Stimulated activated CD8-positive, alpha-beta memory T cell treated with anti-CD3 and anti-CD28 coated beads, Interleukin-4, amount 100 ng/mL, for 24 hours (primary cell): ENCODE measurements at places on chromosomes 7 and 10.

- DNase-seq = no peak
Measured at GRCh38 chr10:77492368-77492994, 145.1 kb downstream of the KCNMA1 start.

GRCh38 chr10:112375721-112376395, 1.9 kb downstream of the ACSL5 start:
- no peak for DNase-seq

GRCh38 chr10:124997771-124998623, 56.1 kb downstream of the ZRANB1 start:
- DNase-seq = no peak

DNA sequence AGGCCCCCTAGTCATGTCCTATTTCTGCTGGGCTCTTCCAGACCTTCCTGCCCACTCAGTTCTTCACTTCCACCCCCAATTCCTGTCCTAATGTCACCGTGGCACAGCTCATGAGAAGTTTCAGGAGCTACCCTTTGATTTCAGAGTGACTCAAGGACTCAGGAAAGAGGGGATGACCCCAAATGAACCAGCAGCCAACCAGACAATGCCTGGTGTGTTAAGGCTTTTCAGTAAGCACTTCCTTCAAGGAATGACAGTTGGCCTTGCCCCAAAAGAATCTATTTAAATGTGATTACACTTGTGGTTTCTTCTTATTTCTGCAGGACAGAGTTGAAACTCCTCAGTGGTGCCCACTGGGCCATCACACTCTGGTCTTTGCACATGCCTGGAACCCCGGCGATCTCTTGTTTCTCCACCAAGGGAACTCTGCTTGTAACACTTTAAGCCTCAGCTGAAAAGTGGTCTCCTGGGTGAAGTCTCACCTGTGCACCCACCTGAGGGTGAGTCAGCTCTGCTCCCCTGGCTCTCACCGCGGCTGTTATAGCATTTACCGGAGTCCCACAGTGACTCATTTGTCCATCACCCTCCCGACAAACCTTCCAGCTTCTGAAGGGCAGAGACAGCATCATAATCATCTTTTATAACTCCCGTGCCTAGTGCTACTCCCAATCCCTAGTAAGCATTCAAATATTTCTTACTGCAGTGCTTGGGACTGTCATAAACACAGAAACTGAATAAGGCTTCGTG, 123.0 kb upstream of the SVIL start:
- no peak for DNase-seq

DNA sequence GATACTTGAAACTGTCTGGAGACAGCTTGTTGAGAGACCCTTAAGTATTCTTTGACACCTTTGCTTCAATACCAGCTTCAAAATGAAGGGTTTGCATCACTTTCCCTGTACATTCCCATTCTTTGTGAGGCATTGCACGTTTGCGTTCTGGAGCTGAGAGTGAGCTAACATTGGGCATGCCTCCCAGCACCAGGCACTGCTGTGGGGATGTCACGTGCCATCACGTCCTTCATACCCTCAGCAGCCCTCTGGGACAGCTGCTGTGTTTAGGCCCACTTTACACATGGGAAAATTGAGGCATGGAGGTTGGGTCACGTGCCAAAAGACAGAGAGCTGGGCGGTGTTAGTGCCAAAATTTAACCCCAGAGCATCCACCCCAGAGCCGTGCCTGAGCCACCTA, 66.2 kb upstream of the INSYN2A start:
- no peak for DNase-seq

GRCh38 chr10:131575877-131576276, 264.4 kb upstream of the TCERG1L start:
- DNase-seq = no peak

- no peak for DNase-seq
Measured at GRCh38 chr7:8514781-8515519, 81.5 kb downstream of the NXPH1 start.

- no peak for DNase-seq
Measured at GRCh38 chr10:52633266-52633665, 139.3 kb downstream of the MBL2 start.

- no peak for DNase-seq
Measured at GRCh38 chr7:1045069-1046063, 1.0 kb downstream of the GPR146 start.

DNA sequence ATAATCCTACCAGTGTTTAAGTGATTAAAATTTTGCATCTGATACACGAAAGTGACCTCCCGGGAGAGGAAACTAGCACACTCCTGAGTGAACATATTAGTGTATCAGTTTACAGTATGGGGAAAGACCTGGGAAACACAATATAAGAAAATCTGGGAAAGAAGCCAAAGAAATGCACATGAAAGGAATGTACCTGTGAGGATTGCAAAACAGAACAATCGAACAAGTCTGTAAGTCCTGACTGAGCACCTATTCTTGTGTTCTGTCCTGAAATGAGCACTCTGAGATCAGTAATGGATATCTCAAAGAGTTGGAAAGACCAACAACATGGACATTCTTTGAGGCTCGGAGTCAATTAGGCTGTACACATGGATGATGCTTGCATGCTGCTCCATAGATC, 554.7 kb downstream of the SORCS3 start:
- DNase-seq = no peak

DNA sequence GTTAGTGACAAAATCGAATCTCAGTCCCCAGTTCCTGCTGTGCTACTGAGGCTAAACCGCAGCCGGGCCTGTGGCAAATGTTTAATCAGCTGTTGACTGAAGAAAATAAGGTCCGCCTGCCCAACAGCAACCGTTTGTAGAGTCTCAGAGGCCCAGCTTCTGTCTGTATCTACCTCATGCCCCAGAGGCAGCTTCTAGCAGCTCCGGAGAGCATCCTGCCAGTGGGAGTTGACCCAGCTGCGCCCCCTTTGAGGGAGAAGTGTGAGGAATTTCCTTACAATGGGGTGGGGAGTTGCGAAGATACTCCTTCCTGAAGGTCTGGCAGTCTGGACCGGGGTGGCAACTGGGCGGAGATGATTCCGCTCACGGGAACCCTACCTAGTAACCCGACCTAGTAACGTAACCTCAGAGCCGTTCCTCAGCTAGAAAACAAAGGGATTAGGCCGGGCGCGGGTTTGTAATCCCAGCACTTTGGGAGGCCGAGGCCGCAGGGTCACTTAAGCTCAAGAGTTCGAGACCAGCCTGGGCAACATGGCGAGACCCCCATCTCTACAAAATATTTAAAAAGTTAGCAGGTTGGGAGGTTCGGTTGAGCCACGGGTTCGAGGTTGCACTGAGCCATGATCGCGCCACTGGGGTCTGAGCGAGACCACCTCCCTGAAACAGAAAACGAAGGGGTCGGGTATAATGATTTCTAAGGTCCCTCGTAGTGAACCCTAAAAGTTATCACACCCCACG, 846 bp upstream of the ZNF775 start:
- no peak for DNase-seq

DNA sequence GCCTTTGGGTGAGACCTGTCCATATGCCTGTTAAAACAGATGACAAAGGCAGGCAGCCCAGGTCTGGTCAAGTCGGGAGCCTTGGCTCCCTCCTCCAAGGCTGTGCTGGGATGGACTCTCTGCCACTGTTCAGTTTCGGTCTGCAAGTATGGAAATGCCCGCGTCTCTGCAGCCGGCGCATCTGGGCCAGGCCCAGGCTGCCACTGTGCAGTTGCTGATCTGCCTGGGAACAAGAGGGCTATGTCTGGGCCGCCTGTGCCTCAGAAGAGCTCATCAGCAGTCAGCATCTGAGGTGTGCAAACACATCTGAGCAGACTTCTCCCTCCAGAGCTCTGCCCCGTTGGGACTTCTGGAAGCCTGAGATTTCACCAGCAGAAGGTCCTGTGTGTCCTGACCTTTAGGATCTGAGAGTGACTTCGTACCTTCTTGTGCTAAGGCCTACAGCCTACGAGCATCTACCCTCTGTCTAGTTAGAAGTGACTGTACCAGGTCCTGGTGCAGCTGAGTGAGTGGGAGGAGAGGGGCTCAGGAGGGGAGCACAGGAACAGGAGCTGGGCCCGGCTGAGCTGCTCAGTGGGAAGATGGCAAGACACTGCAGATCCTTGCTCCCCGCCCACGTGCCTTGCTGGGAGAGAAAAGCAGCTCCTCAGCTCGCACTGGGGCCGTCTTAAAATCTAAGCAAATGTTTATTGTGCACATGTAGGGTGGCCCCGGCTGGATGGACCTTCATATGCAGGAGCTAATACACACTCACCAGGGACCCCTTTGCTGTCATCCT, 50.9 kb downstream of the DOCK1 start:
- DNase-seq = no peak

DNA sequence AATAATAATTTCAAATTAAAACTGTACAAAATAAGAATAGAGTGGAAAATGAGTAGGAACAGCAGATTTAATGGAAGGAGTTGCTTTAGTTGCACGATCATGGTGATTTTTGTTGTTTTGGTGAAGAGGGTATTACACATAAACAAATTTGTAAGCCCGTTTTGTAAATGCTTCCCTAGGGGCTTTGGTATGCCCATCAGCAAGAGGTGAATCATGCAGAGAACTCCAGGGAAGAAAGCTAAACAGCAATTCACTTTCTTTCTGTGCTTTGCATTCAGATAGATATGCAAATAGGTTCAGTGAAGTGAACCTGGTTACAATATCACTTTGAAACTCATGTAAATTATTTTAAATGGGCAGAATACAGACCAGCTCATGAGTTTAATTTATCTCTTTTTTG, 422.2 kb upstream of the MTPN start:
- DNase-seq = no peak

DNA sequence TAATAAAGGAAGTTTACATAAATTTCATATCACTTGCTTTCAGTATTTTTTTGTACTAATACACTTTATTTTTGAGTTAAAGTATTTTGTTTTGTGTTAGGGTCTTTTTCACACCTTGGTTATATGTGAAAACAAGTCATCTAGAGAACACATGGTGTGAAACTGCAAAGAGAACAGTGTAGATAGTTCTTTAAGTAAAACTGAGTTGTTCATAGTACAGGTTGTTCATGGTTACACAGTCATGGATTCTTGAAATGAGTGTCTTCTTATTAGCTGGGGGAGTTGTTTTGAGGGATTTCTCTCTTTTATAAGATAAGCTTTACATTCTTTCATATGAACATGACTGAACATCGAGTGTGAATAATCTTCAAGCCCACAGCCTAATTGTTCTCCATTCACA, 244.2 kb downstream of the THSD7A start:
- DNase-seq = no peak

DNA sequence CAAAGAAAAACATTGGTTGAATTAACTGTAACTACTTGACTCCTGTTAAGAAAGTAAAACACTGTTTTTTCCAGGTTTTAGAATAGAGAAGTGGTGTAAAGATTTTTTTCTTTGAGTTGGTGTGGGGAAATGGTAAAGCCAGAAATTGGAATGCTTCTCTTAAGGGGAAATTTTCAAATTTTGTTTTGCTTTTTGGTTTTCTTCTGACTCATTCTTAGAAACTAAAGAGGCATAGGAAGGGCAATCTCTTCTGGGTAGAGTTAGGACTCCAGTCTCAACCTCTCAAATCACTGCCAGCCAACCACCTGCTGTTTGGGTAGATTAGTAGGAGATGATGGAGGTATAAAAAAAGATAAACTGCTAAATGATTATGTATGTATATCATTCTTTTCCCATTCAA, 47.7 kb upstream of the STRIP2 start:
- no peak for DNase-seq

DNA sequence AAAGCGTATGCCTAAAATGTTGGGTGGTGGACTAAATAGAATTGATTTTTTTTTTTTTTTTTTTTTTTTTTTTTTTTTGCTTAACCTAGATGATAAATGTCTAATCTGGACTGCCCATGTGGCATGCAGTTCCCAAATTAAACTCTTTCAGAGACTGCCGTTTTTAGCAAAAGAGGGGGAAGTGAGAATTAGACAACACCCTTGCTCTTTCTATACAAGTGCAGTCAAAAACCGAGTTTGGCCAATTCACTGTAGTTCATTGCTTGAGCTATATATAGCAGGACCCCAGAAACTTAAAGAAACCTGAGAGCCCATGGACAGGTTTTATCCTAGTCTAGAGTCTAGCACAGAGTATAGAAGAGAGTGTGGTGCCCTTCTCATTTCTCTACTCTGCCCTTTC, 141.9 kb downstream of the GRM3 start:
- no peak for DNase-seq

DNA sequence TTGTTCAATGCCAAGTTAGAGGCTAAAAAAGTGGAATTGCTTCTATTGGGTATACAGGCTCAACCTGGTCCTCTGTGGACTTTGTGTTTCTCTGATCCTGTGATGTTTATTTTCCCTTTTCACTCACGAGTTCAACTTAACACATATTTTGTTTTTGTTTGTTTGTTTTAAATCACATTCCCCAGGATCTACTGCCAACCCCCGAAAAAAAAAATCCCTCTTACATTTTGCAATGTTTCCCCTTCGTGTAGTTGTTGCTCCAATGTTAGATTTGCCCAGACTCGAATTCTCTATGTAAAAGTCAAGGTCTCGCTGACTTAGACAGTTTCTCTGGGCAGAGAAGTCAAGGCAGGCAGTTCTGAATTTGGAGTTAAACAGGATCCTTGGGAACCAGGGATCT, 876.4 kb downstream of the CCSER2 start:
- DNase-seq = no peak

- DNase-seq = no peak
Measured at GRCh38 chr10:78321000-78321399, 287.3 kb downstream of the RPS24 start.

DNA sequence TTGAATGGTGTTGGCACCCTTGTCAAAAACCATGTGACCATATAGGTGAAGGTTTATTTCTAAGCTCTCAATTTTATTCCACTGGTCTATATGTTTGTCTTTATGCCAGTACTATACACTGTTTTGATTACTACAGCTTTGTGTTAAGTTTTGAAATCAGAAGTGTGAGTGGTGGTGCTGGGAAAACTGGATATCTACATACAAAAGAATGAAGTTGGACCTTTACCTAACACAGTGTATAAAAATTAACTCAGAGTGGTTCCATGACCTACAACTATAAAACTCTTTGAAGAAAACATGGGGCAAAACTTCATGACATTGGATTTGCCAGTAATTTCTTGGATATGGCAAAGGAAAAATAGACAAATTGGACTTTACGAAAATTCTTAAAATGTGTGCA, 112.2 kb downstream of the NRF1 start:
- DNase-seq = no peak

DNA sequence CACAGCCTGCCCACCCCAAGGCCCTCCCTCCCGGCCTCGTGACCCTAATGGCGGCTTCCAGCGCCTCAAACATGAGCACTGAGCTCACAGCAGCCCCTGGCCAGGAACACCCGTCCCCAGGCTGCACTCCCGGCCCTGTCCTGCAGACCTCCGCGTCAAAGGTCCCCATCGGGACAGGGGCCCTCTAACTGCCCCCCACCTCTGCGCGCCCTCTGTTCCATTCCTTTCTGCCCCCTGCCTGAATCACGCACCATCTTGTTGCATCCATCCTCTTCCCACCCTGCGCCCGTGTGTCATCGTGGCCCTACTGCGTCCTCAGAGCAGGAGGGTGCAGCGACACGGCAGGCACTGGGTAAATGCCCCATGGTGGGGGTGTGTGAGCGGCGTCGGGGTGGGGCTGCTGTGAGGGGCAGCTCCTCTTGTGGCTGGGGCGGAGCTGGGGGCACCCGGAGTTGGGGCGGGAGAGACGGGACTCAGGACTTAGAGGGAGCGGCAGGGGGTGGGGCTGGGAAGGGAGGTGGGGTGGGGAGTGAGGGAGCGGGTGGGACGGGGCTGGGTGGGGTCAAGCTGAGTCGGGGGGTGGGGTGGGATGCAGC, 13.4 kb downstream of the SLC29A4 start:
- no peak for DNase-seq

- DNase-seq = no peak
Measured at GRCh38 chr10:73017955-73018480, 63.4 kb upstream of the PLA2G12B start.

GRCh38 chr10:29256586-29256985, 32.3 kb upstream of the LYZL1 start:
- DNase-seq = no peak
